ENCODE measurements at places on chromosomes 1 and 21.
A peak's percentile ranks its signal among the peaks of the same experiment; 100 is the strongest.

DNA sequence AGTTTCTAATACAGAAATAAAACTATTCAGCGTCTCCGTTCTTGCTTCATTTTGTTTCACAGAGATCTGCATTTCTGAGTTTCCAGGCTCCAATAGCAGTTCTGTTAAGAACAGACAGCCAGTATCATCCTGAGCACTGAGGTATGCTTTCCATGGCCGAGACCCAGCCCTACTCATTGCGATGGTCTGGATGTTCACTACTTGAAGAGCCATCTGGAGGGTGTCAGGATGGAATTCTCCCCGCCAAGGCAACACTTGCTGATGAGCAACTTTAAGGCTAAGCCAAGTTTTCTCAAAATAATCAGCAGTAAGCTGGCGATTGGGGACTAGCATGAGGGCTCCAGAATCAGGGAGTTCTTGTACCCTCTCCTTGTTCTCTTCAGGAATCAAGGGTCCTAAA lies 7.7 kb upstream of the BCL2L15 start:
- DNase-seq, result no peak

GRCh38 chr1:231171623-231172197 lies 9.9 kb downstream of the TRIM67 start:
- DNase-seq, result no peak

- DNase-seq, result no peak
Measured at GRCh38 chr1:158019171-158019868, 25.9 kb downstream of the KIRREL1 start.

- peak; percentile 45 for DNase-seq
Measured at GRCh38 chr21:42974832-42975820, 764 bp downstream of the PKNOX1 start.

DNA sequence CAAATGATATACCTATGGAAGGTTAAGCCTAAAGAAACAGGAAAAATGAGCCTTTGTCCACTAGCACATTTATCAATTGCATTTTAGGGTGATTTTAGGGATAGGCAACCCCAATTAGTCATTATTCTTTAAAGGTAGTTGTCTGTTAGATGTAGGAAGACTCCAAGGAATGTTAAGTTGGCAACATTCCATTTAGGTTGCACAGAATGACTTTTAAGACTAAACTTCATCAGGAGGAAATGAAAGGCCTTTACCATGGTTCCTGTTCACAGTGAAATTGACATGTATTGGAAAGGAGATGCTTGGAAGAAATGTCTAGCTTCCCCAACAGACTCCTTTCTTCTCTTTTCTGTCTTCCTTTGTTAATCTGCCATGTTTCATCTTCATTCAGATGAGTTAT lies 1.6 kb upstream of the APOBEC4 start:
- DNase-seq, result no peak
